Right hindlimb (tissue), 1 donor: ENCODE measurements at places on chromosomes 12 and 14.
A peak's percentile ranks its signal among the peaks of the same experiment; 100 is the strongest.

DNA sequence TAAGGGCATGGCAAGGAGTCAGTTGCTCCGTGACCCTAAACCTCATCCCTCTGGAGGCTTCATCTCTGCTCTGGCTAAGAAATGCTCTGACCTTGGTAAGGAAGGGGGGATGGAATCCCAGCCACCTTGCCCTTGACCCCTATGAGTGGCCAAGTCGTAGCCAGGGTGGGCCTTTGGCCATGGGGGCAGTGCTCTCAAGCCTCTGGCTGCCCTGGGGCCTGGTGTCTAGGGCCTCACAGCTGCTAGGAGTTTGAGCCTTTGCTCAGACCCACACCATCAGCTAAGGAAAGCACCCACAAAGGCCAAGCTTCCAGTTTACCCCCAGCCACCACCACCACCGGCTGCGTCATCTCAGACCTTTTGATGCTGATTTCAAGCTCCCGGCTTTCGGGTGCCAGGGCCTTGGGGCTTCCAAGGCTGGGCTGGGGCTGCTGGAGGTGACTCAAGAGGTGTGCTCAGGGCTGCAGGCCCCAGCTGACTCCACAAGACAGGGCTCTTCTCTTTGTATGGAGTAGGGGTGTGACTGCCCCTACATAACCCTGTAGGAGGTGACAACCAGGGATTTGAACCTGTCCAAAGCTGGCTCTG, 3.7 kb downstream of the ASB2 start:
- DNase-seq: no peak

- DNase-seq: no peak
These were observed 92.9 kb downstream of the BBS10 start for GRCh38 chr12:76255281-76255680.

GRCh38 chr14:59739794-59740193, 130.8 kb downstream of the RTN1 start:
- DNase-seq: no peak

- DNase-seq: no peak
These were observed 18.1 kb downstream of the PPM1H start for GRCh38 chr12:62916632-62917425.

DNA sequence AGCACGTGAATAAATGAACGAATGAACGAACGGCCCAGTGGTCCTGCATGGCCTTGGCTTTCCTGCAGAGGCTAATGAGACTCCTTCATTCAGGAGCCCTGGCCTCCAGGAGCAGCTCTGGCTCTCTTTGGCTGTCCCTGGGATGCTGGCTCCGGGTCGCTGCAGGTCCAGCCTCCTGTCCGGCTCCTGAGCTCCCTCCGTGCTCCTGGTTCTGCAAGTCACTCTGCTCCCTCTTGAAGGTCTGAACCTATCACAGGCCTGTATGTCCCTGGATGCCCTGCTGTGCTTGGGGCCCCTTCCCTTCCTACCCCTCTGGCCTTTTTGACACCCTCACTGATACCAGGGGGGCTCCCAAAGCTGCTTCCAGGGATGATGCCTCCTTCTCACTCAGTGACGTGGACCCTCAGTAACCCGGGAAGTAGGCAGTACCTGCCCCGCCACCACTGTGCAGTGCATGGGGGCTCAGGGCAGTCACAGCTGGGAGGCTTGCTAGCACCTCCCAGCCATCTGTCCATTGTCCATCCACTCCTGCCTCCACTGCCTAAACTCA, 133.7 kb upstream of the C14orf180 start:
- DNase-seq: no peak

- DNase-seq: no peak
These were observed 191.7 kb downstream of the RASSF9 start for GRCh38 chr12:85644508-85644907.

DNA sequence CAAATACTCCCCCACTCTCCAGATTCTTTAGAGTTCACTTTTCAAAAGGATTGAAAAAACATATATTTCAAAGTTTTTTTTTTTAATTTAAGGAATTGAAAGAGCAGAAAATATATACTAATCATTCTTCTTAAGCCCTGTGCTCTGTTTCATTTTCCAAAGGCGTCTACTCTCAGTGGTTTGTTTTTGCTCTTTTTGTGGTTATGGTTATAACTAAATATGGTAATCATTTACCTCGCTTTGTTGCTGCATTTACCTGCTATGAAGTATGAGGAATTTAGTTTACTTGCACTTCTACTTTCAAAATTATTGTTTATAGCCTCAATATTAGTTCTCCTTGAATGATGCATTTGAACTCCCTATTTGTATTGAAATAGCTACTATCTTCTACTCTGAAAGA, 55.9 kb upstream of the LRRK2 start:
- no peak for DNase-seq

DNA sequence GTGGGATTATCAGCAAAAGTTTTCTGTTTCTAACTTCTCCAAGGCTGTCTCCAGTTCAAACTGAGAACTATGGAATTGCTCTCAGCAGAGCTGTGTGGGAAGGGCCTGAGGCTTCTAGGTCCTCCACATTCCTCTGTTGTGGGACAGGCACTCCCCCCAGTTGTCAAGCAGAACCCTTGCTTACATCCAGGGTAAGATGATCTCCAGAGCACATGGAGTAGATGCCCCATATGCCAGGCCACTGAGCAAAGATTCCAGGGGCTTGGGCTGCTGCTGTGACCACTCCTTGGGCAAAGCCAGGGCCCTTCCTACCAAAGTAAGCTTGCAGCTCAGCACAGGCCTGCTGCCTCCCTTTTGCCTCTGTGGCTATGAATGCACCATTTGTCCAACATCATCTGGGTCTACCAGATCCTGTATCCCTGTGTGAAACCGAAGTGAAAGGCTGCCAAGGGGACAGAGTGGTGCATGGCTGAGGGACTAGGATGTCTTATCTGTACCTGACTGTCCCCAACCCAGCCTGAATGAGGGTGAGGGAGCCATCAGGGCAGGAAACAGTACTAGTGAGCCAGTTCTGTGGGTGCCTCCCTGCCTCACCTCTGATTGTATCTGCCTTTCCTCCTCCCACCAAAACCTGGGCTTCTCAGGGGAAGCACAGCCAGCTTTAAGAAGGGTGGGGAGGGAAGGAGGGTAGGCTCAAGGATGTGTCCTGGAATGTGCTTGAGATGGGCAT, 13.1 kb upstream of the ESPL1 start:
- no peak for DNase-seq

GRCh38 chr14:61102549-61103466, 121.8 kb downstream of the SLC38A6 start:
- peak; percentile 31 for DNase-seq

DNA sequence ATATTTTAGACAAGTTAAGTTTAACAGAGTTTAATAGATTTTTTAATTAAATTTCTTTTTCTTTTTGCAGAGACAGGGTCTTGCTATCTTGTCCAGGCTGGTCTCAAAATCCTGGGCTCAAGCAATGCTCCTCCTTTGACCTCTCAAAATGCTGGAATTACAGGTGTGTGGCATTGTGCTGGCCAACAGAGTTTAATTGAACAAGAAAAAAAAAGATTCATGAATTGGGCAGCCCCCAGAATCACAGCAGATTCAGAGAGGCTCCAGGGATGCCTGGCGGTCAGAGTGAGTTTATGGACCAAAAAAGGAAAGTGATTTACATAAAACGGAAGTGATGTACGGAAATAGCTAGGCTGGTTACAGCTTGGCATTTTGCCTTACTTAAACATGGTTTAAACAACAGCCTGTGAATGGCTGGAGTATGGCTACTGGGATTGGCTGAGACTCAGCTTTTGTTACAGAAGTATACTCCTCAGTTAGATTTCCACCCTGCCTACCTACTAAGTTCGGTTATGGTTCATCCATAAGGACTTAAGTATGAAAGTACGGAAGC, 14.5 kb upstream of the TESPA1 start:
- DNase-seq: no peak

DNA sequence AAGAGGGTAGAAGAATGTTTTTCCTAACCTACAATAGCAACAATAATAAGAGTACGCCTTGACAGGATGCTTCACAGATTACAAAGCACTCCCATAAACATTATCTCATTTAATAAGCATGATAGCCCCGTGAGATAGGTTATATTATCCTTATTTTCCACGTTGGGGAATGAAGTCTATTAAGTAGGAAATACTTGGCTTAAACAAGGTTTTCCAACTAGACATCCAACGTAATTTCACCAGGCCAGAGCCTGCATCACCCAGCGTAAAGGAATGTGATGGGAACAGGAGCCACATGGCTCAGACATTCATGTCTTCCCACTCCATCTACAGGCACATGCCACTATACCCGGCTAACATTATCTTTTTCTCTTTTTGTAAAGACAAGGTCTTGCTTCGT, 223.4 kb upstream of the AMIGO2 start:
- DNase-seq: no peak

DNA sequence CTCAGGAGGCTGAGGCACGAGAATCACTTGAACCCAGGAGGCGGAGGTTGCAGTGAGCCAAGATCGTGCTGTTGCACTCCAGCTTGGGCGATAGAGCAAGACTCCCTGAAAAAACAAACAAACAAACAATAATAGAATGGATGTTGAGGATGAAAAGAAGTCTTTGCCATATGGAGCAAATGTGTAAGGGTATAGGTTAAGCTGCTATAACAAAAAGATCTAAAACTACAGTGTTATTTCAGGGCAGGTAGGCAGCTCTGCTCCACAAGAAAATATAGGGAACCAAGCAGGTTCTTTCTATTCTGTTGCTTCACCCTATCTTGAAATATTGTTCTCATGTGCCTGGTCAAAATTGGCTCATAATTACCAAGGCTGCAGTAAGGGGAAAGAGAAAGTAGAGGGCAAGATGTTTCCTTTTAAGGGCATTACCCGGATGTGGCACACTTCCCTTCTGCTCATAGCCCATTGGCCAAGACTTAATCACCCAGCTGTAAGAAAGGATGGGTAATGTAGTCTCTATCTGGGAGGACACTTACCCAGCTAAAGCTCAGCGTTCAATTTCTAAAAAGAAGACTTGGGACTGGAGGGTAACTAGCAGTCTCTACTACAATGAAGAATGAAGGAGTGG, 23.5 kb downstream of the SDSL start:
- DNase-seq: no peak

DNA sequence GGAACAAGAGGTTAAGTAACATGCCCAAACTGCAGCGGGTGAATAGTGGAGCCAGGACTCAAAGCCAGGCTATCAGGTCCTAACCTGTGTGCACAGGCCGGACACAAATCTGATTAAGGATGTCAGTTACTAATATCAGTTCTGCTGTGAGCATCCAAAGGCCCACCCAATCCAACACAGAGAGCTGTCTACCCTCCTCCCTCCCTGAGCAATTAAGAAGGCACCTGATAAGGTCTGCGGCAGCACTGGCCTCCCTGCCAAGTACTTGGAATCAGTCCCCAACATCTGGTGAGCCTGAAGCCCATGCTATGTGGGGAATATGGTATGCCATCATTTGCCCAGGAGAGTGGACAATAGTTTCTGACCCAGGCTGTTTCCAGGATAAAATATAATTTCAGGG, 3.9 kb downstream of the HEBP1 start:
- no peak for DNase-seq
